ENCODE measurements at places on chromosomes 16 and 17.

DNA sequence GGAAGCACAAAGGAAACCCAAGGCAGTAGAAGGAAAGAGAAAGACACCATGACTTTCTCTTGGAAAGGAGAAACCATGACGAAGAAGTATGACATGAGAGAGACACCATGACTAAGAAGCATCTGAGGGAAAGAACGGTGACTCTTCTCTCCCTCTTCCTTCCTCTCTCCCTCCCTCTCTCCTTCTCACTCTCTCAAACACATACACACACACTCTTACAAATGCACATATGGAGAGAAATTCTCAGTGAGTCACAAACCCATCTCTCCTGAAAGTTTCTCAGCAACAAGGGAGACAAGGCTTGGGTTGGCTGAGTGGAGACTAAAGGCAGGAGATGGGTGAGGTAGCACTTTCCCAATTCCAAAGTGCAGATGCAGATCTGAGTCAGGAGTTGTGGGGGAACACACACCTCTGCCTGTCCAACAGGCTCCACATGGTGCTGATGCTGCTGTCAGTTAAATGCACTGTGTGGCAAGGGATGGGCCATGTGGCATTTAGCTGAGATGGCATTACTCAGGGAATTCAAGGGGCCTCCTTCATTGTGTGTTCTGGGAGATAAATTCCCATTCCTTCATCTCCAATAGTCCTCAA is 336.7 kb upstream of the C16orf82 start:
- no peak for DNase-seq

DNA sequence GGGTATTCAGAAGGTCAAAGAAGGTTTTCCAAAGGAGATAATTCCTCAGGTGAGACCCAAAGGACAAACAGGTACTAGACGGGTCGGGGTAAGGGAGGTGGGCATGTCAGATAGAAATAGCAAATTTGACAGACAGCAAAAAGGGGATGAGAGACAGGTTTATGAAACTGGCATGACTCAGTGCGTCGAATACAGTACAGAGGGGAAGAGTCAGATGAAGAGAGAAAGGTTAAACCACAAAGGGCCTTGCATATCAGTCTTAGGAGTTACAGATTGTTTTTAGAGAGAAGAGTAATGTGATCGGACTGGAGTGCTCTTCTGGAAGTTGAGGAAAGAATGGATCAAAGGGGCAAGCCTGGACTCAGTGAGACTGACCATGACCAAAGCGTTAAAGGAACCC is 88.4 kb downstream of the ZZEF1 start:
- DNase-seq, result no peak

GRCh38 chr17:19733953-19734526 is 14.1 kb downstream of the ALDH3A1 start:
- no peak for DNase-seq

DNA sequence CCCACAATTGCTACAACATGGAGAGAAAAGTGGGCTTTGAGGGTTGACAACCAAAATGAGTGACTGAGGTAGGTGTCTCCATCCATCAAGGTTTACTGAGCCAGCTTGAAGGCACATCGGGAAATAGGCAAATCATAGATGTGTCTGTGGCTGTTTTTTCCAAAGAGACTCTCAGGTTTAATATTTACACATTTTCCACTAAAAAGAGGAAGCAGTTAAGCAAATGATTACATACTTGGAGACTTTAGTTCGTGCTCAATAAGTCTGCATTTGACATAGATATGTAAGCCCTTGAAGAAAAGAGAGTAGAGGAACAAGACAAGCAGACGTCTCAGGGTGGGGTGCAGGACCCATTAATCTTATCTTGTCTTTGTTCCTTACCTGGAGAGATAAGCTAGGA is 148.9 kb upstream of the COX10 start:
- no peak for DNase-seq

GRCh38 chr17:6485646-6486412 is 41.6 kb downstream of the PIMREG start:
- DNase-seq, result no peak

- no peak for DNase-seq
These were observed 61.3 kb downstream of the PRKCB start for GRCh38 chr16:23896832-23897821.

DNA sequence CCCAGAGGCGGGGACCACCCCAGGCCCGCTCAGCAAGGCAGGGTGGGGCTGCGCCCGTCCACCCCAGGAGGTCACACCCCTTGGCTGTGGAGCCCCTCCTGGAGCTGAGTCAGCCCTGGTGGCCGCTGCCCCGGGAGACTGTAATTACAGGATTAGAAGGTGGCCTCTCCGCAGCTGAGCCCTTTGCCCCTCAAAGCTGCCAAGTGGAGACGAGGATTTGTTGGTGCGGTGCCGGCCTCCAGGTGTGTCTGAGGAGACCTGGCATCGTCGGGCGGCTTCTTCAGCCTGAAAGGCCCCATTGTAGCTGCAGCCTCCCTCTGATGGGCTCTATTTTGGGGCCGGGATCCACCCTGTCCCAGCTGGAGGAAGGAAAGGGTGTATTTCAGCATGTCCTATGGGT is 22.7 kb upstream of the SPNS2 start:
- no peak for DNase-seq
